ENCODE measurements at places on chromosomes 1 and 21.

DNA sequence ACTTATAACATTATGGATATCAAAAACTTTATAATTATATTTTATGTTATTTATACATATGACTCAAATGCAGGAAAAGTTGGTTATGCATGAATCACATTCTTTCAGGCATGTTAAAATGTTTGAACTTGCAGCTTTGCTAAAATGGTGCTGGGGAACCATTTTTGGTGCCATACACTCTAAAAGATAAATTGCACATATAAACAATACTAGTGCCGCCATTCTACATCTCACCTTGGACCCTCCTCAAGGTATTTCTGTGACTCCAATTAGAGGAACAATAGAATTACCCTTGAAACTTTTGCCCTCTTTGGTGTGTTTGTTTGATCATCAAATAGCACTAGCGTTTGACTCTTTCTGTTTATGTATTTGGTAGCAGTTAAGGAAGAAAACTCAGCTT is 997 bp downstream of the PRKACB start:
- DNase-seq = peak; percentile 3

- DNase-seq = no peak
These were observed 560.7 kb downstream of the LRRIQ3 start for GRCh38 chr1:73637264-73637663.

GRCh38 chr21:19553919-19554615 is 1150.5 kb upstream of the TMPRSS15 start:
- no peak for DNase-seq

DNA sequence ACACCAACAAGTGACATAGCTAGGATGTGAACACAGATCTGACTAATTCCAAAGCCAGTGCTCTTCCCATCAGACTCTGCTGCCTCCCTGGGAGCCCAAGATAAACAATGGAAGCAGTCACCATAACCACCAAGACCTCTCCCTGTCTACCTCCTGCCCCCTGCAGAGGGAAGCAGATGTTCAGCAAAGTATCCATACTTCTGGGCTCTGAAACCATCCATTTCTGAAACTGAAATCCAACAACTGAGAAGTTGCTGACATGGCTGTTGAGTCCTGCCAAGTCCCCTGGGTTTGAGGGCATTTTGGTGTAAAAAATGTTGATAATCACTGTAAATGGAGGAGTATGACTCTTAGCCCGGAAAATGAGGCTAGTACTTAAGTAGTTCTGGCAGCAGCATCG is 102.1 kb downstream of the TYW3 start:
- DNase-seq = peak; percentile 22

DNA sequence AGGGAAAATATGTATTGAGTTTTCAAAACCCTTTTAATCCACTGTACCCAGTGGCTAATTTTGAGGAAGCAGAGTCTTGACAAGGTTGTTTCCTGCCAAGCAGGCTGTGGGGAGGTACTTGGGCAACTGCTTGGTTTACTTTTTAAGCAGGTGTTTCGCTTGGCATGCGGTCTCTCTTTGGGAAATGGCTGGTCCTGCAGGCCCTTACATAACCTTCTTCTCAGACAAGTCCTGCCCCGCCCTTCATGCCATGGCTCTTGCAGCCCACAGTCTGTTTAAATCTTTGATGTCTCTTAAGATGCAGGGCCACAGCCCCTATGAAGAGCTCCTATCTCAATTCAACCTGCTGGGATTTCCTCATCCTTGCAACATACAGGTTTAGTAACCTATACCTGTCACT is 36.0 kb upstream of the ABCD3 start:
- DNase-seq = peak; percentile 36

DNA sequence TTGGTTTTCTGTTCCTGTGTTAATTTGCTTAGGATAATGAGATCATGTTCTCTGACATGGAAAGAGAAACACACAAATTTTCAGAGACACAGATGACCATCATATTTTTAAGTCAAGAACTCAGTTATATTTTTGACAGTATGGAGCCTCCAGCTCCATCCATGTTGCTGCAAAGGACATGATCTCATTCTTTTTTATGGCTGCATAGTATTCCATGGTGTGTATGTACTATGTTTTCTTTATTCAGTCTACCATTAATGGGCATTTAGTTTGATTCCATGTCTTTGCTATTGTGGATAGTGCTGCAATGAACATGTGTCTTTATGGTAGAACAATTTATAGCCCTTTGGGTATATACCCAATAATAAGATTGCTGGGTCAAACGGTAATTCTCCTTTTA is 47.0 kb downstream of the DDR2 start:
- DNase-seq = no peak

DNA sequence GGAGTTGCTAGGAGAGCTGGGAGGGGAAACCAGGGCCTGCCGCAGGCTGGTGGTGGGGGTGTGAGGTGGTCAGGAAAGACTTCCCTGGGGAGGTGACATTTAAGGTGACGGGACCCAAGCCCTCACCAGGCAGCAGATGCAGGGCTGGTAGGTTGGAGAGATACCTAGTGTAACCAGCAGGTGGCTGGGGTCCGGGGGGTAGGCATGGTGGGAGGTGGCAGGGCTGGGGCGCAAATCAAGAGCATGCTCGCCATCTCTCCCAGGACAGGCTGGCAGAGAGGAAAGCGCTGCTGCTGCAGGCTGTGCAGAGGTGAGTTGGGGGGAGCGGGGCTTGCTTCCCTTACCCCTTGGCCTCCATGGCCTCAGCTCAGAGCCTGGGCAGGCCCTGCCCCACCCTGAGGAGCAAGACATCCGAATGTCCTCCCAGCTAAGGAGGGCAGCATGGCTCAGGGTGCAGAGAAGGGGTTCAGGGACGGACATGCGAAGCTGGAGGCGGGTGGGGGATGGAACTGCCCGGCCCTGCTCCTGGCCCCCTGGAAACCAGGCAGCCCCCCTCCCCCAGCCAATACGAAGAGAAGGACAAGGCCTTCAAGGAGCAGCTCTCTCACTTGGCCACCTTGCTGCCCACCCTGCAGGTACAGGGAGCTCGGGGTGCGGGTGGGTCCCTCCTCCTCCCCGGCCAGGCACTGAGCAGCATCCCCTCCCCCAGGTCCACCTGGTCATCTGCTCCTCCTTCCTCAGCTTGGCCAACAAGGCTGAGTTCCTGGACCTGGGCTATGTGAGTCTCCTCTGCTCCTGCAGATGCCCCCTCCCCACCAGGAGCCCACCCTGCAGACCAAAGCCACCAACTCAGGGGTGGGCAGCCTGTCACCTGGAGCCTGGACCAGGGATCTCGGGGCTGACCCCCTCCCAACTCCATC is 4.0 kb downstream of the RNF207 start:
- DNase-seq = no peak

- DNase-seq = no peak
These were observed 2.7 kb upstream of the PLEKHO1 start for GRCh38 chr1:150146849-150147542.

DNA sequence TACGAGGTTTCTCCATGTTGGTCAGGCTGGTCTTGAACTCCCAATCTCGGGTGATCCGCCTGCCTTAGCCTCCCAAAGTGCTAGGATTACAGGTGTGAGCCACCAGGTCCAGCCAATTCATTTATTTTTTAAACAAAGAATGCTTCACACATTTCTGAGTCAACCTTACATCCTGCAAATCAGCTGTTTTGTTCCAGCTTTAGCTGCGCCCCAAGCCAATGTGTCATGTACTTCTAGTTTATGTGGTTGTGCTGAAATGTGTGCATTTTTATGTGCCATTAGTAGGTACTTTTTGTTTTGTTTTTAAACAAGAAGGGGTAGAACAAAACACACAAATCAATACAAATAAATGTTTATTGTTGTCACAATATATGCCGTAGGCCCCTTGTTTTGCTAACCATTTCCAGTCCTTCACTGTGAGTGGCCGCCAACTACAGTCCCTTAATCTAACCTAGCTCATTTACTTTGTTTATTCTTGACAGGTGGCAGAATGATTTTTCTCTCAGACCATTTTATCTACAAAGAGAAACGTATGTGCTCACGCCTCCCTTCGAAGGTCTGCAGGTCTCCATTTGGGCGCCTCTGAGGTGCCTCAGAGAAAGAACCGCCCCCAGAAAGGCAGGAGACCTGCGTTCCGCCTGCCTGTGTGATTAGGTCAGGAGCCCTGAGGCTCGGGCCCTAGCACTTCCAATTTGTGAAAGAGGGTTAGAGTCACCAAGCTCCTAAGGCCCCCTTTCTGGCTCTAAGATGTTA is 2.8 kb upstream of the CASQ2 start:
- peak; percentile 6 for DNase-seq

- no peak for DNase-seq
These were observed 14.4 kb upstream of the SELP start for GRCh38 chr1:169644297-169644696.

GRCh38 chr1:76492752-76493430 is 374.4 kb upstream of the ST6GALNAC5 start:
- DNase-seq = no peak

DNA sequence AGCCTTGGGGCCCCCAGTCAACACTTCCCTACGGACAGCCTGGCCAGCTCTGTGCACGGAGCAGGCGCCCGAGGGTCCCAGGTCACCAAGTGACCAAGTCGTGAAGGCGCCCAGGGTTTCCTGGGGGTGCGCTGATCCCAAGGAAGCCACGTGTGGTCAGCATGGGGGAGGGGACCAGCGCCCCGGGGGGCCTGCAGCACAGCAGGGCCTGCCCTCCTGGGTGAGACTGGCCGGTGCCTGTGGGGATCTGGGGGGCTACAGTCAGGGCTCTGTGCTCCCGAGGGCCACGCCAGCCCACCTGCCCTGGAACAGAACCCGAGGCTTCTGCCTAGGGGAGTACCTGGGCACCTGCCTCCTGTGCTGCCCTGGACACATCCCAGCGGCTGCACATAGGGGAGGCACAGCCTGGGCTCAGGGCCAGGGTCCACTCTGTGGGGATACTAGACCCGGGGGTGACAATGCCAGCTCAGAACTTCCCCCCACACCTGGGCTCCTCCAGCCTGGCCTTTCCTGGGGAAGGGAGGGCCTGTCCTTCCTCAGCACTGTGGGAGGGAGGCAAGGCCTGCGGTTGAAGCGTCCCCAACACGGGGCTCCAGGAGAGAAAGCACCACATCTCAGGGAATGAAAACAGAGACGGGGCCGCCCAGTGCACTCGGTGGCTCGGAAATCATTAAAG is 6.2 kb upstream of the POFUT2 start:
- no peak for DNase-seq

DNA sequence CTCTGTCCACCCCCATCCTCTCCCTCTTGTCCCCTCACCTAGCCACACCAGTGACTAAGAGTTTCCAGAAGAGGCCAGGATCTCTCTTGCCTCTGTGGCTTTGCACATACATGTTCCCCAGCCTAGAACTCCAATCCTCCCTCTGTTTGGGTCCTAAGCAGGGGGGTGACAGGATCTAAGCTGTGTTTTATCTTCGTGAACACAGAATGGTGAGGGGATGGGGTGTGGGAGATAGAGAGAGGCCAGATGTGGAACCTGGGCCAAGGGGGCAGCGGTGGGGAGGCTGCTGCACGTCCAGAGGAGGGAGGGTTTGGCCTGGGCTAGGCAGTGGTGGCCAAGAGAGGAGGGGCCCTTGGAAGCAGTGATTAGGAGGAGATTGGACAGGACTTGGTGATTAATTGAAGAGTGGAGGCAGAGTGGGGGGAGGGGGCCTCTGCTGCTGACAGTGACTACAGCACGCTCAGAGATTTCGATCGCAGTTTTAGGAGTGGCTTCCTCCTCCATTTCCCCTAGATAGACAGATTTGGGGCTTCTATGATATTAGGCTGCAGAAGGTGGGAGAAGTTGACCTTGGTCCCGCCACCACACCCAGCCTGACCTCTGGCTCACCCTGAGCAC is 17.1 kb upstream of the ADGRB2 start:
- DNase-seq = no peak

GRCh38 chr1:115114308-115114707 is 25.0 kb upstream of the TSPAN2 start:
- DNase-seq = peak; percentile 96

DNA sequence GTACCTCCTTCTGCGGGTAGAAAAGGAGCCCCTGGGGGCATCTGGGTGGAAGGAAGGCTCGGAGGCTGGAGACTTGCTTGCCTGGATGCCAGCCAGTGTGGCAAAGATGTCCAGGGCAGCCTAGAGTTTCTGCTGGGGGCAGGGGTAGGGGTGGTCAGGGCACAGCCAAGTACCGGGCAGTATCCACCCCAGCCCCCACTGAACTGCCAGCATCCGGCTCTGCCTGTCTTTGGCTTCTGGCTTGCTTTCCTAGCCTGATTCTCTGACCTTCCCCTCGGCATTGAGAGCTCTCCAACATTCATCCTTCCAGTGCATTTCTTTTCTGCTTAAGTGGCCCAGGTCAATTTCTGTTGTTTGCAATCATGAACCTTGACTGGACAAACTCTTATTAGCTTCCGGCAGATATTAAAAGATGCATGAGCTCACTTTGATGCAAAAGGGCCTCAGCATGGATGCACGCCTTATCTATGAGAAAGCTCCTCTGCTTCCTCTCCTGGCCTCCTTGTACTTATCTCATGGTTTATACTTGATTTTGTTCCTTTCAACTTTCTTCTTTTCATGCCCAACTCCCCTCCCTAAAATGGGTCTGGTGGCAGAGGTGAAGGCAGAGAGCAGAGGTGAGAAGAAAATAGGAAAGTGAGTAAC is 116.9 kb downstream of the HLCS start:
- no peak for DNase-seq

DNA sequence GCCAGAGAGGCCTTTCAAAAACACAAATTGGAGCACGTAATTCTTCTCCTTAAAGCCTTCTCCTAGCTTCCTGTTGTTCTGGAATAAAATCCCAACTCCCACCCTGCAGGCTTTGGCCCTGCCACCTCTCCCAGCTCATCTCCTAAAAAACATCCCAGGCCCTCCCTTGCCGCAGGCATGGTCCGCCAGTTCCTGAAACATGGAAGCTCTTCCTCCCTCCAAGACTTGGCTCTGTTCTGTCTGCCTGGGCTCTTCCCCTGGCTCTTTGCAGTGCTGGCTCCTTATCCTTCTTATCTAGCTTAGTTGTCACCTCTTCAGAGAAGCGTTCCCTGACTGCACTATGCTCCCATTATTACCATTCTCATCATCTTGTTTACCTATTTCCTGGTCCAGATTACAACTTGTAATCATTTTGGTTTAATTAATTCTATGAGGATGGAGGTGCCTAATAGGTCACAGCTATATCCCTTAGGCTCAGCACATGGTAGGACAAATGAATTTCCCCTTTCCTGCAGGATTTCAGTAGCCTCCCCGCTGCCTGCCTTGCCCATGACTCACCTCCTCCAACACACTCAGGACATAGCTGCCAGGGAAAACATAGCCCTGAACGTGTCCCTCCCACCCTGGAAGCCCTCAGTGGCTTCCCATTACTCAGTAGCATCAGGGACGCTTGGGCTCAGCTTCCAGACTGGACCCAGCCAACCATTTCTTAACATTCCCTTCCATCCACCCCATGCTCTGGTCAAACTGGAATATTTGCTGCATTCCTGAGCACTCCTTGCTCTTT is 15.7 kb upstream of the IGSF21 start:
- peak; percentile 70 for DNase-seq

GRCh38 chr21:38249256-38249655 is 7.5 kb upstream of the KCNJ15 start:
- no peak for DNase-seq

DNA sequence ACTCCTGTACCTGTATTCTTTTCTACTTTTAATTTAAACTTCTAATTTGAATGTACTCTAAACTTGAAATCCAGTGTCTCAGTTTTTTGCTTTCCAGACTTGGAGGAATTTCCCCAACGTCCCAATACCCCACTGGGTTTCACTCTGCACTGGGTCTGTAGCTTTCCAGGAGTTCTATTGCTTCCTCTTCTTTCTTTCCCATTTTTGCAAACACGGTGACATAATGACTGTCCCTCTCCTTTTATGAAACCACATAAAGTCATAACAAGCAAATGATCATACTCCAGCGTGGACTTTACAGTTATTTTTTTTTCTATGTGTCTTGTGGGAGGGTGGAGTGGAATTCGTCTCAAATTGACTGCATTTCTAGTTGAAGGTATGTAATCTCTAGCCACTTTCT is 97.1 kb downstream of the FASLG start:
- DNase-seq = no peak
